ENCODE measurements at places on chromosomes 3 and 15. TPM values are rescaled to one million over a fixed set of nuclear protein-coding genes. Genes with fewer than 3 reads are reported as not detected.

XCR1 gene
- not detected for total RNA-seq

ERC2 gene
- not detected for total RNA-seq

TIMP4 gene
- not detected for total RNA-seq

GRCh38 chr3:67521053-67521646 lies 133.3 kb downstream of the SUCLG2 start:
- DNase-seq, result no peak
- H3K27ac ChIP-seq, result no peak overlapping the region
- H3K4me3 ChIP-seq, result no peak overlapping the region
- H3K27me3 ChIP-seq, result no peaks in the 10 kb centered on the region
- H3K36me3 ChIP-seq, result peaks cover 49% of the 10 kb centered on the region
- no peaks in the 10 kb centered on the region for H3K4me1 ChIP-seq

All from activated CD8-positive, alpha-beta T cell treated with anti-CD3 and anti-CD28 coated beads, Interleukin-2, amount 10 ng/mL, durations not matched to agents 7 days and 5 days (primary cell).